ENCODE measurements at places on chromosomes 7 and 10.
A peak's percentile ranks its signal among the peaks of the same experiment; 100 is the strongest.

- DNase-seq = no peak
Observed at GRCh38 chr10:92203919-92204623, 86.8 kb downstream of the CPEB3 start.

GRCh38 chr7:3552499-3552898, 251.4 kb downstream of the SDK1 start:
- DNase-seq = no peak

DNA sequence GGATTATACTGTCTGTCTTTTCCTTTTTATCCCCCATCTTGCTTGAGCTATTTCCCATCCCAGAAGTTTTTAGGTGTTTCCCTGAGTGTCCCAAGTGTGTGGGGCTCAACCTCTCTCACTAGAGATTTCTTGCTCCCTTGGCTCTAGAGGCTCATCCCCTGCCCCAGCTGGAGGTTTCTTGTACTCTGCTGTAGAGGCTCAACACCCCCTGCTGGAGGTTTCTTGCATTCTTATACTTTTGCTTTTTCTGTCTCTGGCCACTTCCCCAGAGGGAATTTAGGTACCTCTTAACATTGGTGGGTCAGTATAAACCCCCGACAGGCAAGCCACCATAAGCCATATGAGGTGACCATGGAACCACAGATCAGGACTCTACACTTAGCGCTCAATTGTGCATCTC, 114.2 kb upstream of the FAM3C start:
- DNase-seq = no peak

GRCh38 chr7:4083513-4083912, 598.6 kb upstream of the FOXK1 start:
- no peak for DNase-seq

GRCh38 chr10:112376396-112376790, 2.5 kb downstream of the ACSL5 start:
- no peak for DNase-seq

DNA sequence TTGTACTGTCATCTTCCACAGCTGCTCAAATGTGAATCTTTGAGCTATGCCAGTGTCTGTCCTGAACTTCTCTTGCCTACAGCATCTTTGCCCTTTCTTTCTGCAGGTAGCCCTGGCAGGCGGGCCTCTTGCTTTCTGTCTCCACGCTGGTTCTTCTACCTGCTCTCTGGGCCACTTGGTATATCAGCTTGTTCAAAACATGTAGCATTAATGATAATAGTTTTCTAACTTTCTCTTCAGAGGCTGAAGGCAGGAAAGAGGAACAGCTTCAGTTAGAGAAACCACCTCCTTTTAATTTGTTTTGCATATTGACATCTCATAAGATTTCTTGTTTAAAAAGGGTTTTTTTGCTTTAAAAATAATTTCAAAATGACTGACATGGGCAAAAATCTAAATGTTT, 923 bp upstream of the FGL2 start:
- DNase-seq = no peak

- no peak for DNase-seq
Observed at GRCh38 chr7:100801833-100802568, 25.3 kb downstream of the EPHB4 start.

GRCh38 chr7:151873402-151873965, 3.4 kb downstream of the PRKAG2 start:
- no peak for DNase-seq

GRCh38 chr10:1036341-1036791, 10.7 kb upstream of the IDI2 start:
- DNase-seq = no peak

DNA sequence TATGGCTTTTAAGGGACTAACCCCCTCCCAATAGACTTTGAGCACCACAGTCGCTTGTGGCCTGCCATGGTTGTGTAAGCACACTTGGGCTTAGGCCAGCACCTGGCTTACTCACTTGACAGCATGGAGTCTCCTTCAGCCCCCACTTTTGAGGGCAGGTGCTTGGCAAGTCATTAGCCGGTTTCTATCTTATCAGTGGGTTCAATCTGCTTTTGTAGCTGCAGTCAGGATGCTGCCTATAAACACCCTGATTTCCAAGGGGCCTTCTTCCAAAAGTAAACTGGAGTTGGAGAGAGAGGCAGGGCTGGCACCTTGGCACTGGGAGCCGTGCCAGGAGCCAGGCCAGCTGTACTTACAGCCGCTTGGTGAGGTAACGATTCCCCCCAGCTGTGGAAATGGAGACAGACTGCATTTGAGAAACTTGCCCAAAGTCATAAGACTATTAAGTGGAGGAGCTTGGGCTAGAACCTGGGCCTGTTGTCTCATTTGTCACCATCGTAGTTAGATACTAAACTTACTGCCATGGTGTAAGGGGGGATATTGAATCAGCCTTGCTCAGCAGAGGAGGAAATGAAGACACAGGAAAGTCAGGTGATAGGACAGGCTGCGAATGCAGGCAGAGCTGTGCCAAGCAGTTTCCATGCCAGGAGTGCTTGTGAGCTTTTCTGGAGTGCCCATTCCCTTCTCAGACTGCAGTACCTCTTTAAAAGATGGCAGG, 92.2 kb upstream of the EFCAB10 start:
- DNase-seq = no peak

DNA sequence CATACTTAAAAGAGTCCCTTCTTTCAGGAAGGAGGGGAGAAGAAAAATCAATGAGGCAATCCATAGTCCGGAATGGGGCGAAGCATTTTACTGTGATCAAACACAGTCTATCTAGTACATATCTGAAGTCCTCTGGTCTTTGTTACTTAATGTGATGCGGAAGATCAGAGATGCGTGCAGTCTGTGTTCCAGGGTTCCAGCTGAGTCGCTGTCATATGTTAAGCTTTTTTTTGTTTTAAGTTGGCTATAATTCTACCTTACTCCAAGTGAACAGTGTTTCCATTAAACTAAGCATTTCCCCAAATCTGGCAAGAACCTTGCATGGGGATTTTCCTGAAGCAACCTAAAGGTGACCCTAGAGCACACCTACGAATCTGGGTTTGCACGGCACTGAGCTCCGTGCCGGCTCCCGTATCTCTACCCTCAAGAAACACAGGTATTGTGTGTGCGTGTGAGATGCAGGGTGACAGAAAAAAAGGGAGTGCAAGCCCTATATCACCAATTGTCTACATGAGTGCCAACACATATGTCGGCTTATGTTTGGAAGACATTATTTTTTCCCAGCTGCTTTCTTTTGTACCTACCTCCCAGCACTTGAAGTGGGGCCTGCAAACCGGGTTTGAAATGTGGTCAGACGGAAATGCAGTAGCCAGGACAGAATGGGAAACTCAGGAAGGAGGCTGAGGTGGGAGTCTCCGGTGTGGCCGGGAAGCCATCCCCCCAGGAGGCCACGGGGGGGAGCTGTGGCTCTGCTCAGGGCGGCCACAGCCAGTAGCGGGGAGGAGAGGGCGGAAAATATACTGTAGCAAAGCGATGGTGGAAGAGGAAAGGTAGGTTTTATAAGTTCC, 435.8 kb upstream of the MGMT start:
- DNase-seq = no peak

DNA sequence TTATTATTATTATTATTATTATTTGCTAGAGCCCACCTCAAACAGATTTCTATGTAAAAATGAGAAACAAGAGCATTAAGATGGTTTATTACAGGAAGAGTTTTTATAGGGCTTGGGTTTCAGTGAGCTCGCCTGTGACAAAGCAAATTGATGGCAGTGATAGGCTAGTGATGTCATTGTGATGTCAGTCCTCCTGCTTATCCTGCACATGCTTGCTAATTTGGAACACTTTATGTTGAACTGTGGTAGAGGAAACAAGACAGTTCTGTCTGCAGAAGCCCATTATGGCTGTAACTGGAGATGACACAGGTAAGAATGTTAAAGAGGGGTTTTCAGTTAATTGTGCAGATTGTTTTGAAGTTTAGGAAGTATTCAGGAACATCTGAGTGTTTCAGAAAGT, 68.3 kb downstream of the CREM start:
- DNase-seq = no peak

DNA sequence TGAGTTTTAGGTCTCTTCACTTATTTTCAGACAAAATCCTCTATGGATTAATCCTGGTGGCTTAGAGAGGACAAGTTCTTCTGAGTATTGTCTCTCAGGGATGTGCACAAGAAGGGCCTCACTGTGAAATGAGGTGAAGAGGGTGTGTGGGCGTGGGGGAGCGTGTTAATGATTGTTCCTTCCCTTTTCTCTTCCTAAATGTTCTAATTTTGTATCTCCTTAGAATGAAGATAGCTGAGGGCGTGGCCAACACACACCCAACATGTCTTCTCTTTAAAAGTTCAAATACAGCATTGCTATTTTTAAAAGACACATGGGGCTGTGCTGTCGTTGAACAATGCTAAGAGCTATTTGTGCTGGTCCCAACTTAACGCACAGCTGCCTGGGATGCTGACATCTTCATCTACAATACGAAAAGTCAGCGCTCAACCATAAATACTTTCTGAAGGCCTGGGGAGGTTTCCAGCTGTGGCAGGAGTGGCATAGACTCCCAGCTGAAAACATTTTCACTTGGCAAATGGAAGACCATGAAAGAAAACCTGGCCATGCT, 135.9 kb downstream of the JCAD start:
- DNase-seq = no peak

DNA sequence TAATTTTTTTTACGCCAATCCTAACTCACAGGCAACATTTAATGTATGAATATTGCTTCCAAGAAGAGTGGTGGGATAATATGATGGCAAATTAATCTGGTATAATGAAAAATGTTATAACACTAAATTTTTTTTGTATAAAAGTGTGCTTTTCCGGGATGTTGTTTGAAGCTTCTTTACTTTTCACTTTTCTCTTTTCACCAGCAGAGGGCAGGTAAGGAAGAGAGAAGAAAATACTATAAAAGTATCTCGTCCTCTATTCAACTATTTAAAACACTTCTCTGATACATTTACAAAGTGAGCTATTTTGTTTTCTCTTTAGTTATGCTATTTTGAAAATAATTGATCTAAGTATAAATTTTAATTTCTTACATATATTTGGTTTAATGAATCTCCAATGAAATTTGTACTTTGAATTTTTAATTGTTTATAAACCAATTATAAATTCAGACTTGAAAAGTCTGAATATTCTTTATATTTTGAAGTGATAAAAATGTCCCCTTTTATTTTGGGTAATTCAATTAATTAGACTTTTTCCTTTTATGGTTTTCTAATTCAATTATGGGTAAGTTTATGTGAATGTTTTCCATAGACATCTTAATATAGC, 20.7 kb upstream of the CFTR start:
- DNase-seq = no peak

DNA sequence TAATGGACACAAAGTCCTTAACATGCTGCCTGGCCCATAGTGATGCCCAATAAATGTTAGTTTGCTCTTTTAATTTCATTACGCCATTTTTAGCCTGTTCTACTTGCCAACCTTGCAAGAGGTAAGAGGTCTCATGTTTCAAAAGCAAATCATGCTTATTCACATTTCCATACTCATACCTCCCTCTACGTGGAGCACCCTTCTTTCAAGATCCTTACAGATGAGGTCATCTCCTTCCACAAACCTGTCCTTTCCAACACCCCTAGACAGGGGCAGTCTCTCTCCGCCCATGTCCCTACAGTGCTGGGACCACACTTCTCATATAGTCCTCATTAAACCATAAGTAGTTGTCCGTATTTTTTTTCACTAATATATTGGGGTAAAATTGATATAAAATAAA, 271.3 kb downstream of the FGFR2 start:
- no peak for DNase-seq

DNA sequence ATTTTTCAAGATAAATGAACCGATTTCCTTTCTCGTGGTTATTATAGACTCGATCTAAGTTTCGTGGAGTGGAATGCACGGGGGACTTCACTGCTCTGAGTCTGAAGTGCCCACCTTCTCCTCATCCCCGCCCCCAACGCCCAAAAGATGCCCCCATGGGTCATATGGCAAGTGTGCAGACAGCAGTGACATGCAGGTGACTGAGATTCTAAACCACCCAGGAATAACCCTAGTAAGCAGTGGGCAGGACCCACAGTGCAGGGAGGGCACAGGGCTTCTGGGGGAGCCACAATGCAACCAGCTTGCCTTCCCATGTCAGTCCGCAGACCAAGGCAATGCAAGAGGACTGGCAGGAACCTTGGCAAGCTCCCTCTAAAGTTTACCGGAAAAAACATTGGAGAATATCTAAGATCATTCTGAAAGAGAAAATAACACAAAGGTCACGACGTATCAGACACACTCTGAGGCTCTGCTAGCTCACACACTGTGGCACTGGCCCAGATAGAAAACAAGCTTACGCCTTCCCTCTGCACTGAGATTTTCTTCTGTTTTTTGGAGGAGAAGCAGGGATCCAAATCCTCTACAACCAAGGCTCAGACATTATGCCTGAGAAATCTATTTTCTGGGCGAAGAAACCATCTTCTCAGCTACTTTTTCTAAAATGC, 239.6 kb downstream of the MAD1L1 start:
- DNase-seq = no peak

DNA sequence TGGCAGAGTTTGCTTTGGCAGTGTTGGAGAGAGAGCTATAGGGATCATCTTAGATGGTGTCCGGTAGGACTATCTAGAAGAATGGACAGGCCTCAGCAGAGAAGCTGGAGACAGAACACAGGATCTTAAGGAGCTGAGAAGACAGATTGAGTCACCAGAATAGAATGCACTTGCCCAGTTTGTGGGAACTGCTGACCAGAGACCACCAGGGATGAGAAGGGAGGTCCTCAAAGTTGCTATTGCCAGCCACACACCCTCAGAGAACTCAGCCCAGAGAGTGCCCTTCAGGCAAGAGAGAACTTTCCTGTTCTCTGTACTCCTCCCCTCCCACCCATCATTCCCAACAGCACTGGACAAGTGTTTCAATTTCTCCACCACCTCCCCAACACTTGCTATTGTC, 25.3 kb upstream of the GALNT11 start:
- DNase-seq = no peak

- no peak for DNase-seq
Observed at GRCh38 chr7:21094589-21094988, 307.9 kb upstream of the SP8 start.

DNA sequence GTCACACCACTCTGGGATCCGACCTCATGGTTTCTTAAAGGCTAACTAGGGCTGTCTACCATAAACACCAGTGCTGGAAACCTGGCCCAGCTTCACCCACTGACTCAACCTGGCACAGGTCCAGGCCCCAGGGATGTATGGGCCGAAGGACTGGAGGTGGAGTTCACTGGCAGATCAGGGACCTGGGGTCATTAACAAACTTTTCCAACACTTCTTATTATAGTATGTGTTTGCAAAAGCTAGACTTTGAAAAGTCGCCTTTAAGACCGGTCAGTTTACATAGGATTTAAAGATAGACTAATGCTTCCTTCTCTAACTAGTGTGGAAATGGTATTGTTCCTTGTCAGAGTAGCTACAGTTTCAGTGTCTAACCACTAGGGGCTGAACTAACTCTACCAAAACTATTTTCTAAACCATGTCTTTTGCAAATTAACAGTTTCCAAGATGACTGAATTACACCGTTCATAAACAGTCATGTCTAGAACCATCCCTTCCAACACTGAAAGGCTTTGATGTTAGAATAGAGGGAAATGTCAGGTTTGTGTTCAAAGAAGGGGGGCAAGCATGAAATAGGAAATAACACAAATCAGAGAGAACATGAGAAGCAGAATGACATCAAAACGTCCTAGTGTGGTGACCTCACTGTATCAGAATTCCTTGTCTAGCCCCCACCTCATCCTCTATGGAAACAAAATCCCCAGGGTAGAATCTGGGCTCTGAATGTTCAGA, 29.7 kb downstream of the STN1 start:
- DNase-seq = peak; percentile 31

GRCh38 chr7:152959610-152960009, 200.1 kb downstream of the ACTR3B start:
- DNase-seq = no peak

All from posterior cingulate gyrus (tissue), 11 donors.